NCI-H774 (cell line): ENCODE measurements at places on chromosomes 2 and 18.

DNA sequence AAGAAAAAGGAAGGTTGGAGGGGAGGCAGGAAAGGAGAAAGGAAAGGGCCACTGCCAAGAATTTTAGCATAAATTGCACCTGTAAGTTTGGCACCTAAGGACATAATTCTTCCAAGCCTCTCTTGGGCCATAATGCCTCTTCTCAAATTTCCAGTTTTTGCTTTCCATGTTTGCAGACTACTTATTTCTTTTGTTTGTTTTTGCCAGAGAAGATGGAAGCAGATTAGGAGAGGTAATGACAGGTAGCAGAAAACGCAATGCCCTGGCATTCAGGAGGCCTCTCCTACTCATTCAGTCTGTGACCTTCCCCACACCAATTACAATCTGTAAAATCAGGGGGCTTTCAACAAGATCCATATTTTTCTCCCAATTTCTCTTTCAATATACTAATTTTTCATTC, 56.8 kb downstream of the MRPL33 start:
- no peak for DNase-seq

- DNase-seq = no peak
These were observed 51.5 kb downstream of the FHOD3 start for GRCh38 chr18:36348971-36349417.

DNA sequence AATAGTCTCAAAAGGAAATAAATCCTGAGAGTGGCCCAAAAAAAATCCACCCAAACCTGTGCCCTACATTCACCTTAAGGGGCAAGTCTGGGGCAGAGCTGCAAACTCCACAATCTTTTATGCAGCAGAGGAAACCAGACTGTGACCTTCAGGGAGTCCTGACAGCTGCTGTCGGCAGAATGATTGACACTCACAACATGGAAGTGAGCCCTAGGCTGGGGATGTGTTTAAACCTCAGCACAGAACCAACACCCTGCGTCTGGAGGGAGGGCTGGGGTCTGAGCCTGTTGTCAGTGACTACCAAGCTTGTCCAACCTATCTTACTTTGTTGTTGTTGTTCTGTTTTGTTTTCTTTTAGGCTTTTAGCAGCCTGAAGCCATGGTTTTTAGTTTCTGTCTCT, 39.6 kb downstream of the CRACDL start:
- no peak for DNase-seq

DNA sequence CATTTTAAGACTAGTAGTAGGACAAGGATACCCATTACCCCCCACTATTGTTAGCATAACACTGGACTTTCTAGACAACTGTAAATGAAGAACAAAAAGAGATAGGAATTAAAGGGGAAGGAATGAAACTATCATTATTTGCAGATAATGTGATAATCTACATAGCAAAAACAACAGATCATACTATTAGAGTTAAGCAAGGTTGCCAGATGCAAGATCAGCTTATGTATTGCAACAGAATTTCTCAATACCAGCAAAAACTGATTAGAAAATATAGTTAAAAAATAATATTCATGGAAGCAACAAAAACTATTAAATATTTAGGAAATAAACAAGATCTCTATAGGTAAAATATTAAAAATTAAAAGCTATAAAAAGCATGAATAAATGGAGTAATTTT, 194.4 kb upstream of the SPRED2 start:
- DNase-seq = no peak

DNA sequence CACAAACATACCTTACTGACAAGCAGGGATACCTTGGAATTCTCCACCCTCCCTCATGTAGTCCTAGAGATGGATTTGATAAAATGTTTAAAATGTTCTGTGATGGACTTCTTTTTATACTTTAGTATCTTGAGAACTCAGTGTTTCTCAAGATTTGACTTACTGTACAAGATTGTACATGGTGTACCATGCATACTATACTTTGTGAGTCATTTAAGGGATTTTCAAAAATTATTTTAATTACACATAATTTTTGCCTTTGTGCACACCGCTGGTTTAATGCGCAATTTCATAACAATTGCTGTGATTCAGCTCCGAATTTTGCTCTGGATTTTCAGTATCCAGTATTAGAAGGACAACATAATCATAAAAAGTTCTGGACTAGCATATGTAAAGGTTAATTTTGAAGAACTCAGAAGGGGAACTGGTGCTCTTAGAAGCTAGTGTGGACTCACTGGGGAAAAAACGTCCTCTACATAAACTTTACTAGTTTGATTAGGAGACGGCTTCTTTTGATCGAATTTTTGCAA, 78.6 kb upstream of the ACSL3 start:
- no peak for DNase-seq

GRCh38 chr18:31636387-31636786, 44.7 kb downstream of the TTR start:
- DNase-seq = no peak

GRCh38 chr2:216553482-216554240, 55.0 kb downstream of the RPL37A start:
- DNase-seq = no peak

DNA sequence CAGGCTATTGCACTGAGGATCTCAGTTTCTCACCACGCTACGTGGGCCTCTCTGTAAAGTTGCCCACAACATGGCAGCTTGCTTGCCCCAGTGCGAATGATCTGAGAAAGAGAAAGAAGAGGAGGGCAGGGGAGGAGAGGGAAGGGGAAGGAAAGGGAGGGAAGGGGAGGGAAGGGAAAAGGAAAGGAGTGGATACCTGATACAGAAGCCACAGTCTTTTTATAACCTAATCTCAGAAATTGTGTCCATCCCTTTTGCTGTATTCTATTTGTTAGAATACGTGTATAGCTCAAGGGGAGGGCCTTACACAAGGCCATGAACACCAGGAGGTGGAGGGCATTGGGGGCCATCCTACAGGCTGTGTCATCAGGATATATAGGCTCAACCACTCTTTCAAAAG, 78.3 kb upstream of the PPP1CB start:
- DNase-seq = no peak

DNA sequence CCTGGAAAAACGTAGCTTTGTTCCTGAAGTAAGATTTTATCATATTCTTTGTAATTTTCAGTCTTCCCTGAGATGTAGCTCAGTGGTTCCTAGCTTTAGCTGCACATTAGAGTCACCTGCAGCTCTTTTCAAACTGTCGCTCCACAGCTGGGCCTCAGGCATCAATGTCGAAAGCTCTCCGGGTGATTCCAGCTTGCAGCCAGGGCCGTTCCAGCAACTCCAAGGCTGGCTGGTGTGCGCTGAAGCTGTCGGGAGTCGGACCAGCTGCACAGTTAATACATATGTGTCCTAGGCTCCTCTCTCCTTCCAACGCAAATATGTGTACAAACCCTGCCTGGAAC, 609 bp upstream of the ZNF2 start:
- no peak for DNase-seq

GRCh38 chr2:226873051-226873620, 37.3 kb downstream of the RHBDD1 start:
- DNase-seq = no peak

GRCh38 chr2:111710613-111711012, 173.4 kb downstream of the ANAPC1 start:
- DNase-seq = no peak

- DNase-seq = no peak
These were observed 96.8 kb downstream of the DNAH6 start for GRCh38 chr2:84613082-84613481.

DNA sequence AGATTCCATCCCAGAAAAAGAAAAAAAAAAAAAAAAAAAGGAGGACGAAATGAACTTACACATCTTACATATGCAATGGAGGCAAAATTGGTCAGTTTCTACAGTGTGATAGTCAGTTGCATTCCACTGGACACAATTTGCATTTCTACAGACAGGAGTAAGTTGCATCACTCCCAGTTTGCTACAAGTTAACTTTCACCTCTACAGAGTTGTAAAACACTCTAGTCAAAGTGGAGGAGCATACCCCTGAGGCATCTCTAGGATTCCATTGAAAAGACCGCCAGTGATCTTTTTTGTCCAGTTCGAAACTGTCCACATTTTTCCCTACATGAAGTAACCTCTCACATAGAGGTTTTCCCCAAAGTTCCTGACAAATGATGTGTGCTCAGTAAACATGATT, 202.8 kb downstream of the VAPA start:
- no peak for DNase-seq

DNA sequence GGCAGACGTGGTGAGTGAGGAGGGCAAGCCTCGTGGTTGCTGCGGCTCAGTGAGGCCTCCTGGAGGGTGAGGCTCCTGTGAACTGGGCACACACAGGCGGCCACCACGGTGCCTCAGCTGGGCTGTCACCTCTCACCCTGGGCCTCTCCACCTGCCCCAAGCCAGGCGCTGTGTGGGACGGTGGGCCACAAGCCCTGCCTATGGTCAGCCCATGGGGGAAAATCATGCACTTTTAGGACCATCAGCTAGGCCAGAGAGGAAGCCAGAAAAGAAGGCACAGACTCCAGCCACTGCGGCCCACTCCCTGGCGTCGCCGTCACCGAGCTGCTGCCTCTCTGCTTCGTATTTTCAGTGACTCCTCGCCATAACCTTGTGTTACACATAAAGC, 28.5 kb upstream of the HS6ST1 start:
- no peak for DNase-seq

DNA sequence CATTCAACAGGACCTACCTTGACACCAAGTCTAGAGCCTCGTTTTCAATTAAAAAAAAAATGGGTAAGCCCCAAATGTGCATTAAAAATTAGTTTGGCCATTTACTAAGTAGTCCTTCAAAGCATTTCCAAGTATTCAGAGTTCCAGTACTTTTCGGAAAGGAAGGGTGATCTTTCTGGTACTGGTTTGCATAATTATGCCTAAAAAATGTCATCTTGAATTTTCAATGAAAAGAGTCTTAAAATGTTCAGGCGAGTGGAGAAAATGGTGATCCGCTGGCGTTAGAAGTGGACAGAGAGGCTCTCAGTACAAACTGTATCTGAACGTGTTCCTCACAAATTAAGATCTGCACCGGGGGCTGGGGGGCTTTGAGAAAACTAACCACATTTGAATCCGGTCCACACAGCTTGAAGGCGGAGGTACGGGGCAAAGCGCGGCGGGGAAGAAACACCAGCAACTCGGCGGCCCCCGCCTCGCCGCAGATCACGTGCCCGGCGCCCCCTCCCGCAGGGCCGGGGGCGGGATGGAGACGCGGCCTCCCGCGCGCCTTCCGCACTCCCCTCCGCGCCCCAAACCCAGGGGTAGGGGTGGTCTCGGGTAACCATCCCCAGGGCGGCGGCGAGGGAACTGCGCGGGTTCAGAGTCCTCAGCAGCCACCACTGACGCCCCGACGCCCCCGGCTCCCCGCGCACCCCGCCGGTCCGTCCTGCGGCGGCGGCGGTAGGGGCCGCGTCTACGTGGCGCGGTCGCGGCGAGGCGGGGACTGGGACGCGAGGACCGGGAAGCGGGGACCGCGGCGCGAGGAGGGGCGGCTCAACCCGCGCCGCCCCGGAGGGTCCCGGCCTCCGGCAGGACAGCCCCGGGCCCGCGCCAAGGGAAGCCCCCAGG, 564 bp downstream of the LPIN2 start:
- peak; percentile 44 for DNase-seq

DNA sequence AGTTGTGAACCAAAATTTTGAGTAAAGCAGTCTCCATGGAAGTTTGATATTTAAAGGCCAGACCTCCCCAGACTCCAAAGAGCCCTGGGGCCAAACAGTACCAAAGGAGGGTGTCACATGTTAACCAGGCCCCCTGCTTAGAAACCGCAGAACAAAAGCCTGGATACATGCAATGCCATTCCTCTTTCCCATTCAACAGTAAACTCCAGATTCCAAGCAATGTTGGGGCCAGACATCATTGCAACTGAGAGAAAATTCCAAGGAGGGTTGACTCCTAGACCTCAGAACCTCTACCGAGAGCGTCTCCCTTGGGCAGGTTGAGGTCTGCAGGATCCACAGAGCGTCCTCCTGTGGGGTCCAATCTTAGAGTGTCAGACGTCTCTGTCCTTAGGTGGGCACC, 404.4 kb upstream of the SYT4 start:
- no peak for DNase-seq

DNA sequence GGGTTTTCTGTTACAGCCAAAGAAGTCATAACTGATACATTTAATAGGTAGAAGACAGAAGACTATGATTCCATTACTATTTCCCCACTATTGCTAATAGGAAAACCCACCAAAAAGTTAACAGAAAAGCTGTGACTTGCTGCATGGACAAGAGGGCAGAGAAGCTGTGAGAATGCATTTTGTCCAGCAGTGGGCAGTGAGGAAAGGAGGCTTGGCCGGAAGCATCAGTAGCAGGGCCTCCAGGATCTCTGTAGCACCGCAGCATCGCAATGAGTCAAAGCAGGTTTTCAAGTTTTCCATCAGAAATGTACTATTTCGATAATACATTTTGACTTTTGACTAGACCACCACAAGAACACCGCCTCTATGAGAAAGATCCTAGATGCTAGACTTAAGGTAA, 24.9 kb downstream of the MYO5B start:
- DNase-seq = no peak

- no peak for DNase-seq
These were observed 134.9 kb downstream of the FAM161A start for GRCh38 chr2:61718965-61719364.
